Activated CD4-positive, alpha-beta T cell treated with anti-CD3 and anti-CD28 coated beads, Interleukin-2, amount 10 ng/mL, durations not matched to agents 24 days and 14 days (primary cell): ENCODE measurements at places on chromosomes 6 and 20. TPM values are rescaled to one million over a fixed set of nuclear protein-coding genes. Genes with fewer than 3 reads are reported as not detected.

DNA sequence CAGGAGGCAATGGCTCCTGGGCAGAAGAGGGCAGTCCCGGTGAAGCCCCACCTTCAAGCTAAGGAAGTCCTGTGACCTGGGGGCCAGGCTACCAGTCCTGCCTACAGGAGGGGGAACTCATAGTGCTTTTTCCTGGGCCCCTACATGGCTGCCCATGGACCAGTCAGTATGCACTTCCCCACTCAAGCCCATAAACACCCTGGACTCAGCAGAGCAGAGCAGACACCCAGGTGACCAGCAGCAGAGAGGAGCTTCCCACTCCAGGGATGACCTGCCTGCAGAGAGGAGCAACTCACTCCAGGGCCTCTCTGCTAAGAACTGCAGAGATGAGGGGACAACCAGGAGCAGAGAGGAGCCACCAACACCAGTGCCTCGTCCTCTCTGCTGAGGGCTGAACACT lies 14.3 kb upstream of the ABCC10 start:
- DNase-seq, result no peak

GRCh38 chr6:92159046-92159445 lies 1260.3 kb downstream of the EPHA7 start:
- DNase-seq, result no peak

ADGRG6 gene
- not detected in 2 replicates for total RNA-seq

GRCh38 chr6:132004668-132005067 lies 53.5 kb upstream of the CCN2 start:
- DNase-seq, result peak; percentile 6

- peak; percentile 81 for DNase-seq
These were observed 10.7 kb downstream of the SLC9A8 start for GRCh38 chr20:49823152-49823847.

- no peak for DNase-seq
These were observed 16.7 kb downstream of the MAP3K5 start for GRCh38 chr6:136775548-136775947.

EEF1A1 gene
- 9,514 and 9,634 TPM in 2 replicates for total RNA-seq

- no peak for DNase-seq
These were observed 475.6 kb upstream of the CHD6 start for GRCh38 chr20:42093542-42094440.

DNA sequence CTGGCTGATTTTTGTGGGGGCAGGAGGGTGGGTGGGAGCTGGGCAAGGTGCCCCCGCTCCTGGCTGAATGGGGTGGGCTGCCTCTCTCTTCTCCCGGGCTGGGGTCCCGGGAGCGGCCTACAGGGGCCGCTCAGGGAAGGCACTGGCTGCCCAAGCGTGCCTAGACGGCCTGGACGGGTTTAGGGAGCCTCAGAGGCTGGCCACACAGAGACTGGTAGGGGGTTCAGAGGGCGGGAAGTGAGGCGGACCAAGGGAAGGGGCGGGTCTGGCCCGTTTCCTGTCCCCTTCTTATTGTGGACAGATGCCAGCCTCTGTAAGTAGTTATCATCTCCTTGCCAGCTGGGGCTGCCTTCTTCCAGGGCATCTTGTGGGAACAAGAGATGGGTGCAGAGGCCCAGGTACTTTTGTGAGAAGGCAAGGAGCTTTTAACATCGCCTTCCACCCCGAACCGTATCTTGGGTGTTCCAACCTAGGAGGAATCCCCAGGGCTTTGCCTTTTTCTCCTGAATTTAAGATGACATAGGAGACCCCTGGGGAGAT lies 437 bp downstream of the CD40 start:
- no peak for DNase-seq

DNA sequence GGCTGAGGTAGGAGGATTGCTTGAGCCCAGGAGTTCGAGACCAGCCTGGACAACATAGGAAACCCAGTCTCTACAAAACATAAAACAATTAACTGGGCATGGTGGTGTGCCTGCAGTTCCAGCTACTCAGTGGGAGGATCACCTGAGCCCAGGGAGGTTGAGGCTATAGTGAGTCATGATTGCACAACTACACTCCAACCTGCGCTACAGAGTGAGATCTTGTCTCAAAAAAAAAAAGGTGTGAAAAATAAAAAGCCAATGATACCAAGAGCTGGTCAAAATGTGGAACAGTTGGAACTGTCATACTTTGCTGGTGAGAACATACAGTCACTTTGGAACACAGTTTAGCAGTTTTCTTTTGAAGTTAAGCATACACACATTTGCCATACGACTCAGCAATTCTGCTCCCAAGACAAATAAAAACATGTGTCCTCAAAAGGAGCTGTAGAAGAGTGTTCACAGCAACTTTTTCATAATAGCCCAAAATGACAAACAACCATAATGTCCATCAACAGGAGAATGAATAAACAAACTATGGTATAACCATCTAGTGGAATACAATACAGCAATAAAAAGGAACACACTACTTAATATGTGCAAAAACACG lies 21.6 kb upstream of the FKBP5 start:
- peak; percentile 70 for DNase-seq

RAMACL gene
- total RNA-seq, result 0.14 and 0.30 TPM in 2 replicates

GRCh38 chr6:113735491-113735890 lies 121.7 kb upstream of the MARCKS start:
- DNase-seq, result no peak

GRCh38 chr6:85298553-85298952 lies 151.3 kb upstream of the NT5E start:
- no peak for DNase-seq

DNA sequence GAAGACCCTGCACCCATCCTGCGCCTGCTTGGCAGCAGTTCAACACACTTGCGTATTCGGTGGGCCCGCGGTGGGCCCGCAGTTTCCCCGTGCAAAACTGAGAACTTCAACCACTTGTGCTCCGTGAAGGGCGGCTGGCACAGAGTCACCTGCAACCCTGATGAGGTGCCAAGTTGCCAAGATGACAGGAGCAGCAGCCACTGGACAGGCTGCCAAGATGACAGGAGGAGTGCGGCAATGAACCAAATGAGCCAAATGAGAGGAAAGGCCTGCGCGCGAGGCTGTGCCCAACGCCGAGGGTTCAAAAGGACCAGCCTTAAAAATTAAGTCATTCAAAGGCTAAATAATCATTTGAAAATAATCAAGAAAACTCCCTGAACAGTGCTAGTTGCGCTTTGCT lies 20.1 kb downstream of the DIDO1 start:
- DNase-seq, result no peak

DNA sequence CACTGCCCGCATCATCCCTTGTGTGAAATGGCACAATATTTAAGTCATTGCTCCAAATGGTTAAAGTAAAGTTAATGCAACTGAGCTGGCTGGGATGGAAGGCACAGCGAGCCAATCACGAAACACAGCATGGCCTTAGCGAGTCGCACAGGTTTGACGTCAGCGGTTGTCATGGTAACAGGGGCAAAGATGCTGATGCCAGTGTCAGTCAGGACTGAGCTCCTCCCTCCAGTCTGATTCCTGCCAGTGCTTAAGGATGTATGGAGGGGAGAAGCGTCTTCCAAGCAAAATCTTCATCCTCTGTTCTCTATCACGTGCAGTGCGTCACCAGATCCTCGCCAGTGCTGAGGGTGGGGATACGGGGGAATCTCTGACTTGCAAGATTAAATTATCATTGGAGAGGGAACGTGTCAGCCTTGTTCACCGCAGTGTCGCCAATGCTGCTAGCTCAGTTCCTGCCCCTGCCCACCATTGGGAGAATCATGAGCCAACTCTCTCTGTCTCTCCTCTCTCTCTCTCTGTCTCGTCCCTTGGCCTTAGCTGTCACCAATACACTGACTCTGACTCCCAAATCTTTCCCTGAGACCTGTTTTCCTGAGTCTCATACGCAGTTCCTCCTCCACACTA lies 24.5 kb downstream of the TSPYL4 start:
- peak; percentile 73 for DNase-seq

POFUT1 gene
- total RNA-seq, result 65.7 and 68.1 TPM in 2 replicates

- no peak for DNase-seq
These were observed at the start of gene PDYN for GRCh38 chr20:1993986-1994385. TSS of gene PDYN (minus strand) at chr20:1994058. CDS start at chr20:1983084, 10,974 bp downstream.

AAR2 gene
- 30.7 and 32.6 TPM in 2 replicates for total RNA-seq

- no peak for DNase-seq
These were observed 112.0 kb downstream of the ATXN1 start for GRCh38 chr6:16649241-16649640.

LGSN gene
- not detected in 2 replicates for total RNA-seq

DNA sequence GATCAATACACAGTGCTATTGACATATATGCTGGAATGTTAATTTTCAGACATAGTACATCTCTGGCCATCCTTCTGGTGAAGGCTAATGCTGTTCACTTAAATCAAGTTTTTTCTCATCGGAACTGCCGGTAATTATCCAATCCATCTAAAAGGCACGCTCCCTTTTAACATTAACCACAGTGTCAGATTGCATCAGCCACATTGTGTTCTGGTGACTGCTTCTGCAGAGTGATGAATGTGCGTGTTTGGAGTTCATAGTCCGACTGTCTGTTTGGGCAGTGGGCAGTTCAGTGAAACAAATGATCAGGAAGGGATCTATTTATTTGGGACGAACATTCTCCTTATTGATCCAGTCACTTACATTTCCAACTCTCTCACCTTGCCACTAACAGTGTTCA lies 49.5 kb downstream of the SOBP start:
- no peak for DNase-seq

COL21A1 gene
- total RNA-seq, result not detected in 2 replicates

ADGRF5 gene
- not detected in 2 replicates for total RNA-seq

DNA sequence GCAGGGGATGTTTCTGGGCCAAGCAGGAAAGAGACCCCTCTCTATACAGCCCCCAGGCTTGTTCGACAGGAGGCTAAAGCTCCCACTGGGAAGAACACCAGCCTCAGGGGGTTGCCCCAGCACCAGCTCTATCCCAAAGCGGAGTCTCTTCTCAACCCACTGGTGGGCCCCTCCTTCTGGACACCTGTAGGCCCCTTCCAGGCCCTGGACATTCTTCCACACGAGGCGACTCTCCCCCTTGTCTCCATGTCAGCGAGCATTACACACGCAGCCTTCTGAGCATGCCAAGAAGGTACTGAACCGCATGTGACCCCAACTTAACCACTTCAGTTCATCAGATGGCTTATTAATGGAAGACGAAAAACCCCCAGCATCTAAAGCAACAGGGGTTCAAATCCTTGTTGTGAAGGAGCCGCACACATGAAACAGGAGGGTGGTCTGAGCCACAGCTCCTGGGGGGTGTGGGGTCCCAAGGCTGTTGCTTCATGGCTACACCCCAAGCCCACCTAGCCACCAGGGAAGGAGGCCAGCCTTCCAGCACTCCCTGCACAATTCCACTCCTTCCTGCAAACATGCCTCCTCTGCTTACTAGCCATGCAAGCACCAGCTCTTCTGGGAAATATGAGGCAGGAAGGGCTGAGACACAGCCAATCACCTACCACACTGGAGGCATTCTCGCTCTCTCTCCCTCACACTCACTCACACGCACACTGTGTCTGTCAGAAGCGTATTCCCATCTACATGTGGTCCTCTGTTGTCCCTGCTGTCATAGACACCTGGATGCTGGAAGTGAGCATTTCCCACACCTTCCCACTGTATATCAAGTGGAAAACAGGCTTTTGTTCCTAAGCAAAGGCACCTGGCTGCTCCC lies 104.5 kb downstream of the NOL4L start:
- no peak for DNase-seq

GRCh38 chr6:22612236-22612635 lies 42.9 kb downstream of the HDGFL1 start:
- DNase-seq, result no peak
